ENCODE measurements at places on chromosomes 6 and 20. TPM values are rescaled to one million over a fixed set of nuclear protein-coding genes. Genes with fewer than 3 reads are reported as not detected.

GRCh38 chr6:12090714-12091113 is 78.6 kb downstream of the HIVEP1 start:
- no peak for DNase-seq

Gene MCM8
- total RNA-seq, result 8.6 TPM

- DNase-seq, result no peak
Observed at GRCh38 chr6:165184192-165184979, 125.0 kb downstream of the C6orf118 start.

- DNase-seq, result no peak
Observed at GRCh38 chr6:15129887-15130286, 116.0 kb upstream of the JARID2 start.

Gene POM121L2
- not detected for total RNA-seq

Gene FOXQ1
- not detected for total RNA-seq

DNA sequence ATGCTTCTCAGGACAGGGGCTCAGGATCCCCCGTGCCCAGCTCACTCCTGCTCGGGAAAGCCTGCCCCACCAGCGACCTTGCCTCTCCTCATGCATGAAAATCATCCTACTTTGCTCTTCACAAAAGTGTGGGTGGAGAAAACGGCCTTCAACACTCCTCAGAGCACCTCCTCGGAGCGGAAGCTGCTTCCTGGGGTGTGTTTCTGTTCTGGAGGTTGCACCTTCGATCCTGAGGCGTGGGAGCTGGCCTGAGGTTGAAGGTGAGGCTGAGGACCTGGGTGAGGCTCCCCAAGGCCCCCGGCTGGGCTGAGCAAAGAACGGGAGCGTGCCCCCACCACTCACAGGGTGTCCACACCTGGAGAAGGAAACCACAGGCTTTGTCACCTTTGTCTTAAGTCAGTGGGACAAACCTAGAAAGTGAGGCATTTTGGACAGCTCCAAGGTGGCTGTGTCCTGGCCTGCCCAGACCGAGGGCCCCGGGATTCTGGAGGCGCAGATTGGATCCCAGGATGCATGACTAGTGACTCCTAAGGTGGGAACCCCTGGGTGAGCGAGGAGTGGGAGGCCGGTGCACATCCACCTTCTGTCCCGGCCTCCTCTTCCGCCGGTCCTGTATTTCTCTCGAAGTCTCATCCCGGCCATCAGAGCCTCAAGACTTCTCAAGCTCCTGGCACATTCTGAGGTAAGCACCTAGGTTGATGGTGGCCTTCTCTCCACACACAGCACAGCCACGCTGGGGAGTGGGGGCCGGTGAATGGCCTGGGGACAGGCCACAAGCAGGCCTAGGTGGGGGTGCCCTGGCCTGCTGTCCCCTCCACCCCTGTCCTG is 104.7 kb downstream of the TMEM242 start:
- no peak for DNase-seq

GRCh38 chr6:20415304-20415703 is 13.6 kb downstream of the E2F3 start:
- DNase-seq, result no peak

DNA sequence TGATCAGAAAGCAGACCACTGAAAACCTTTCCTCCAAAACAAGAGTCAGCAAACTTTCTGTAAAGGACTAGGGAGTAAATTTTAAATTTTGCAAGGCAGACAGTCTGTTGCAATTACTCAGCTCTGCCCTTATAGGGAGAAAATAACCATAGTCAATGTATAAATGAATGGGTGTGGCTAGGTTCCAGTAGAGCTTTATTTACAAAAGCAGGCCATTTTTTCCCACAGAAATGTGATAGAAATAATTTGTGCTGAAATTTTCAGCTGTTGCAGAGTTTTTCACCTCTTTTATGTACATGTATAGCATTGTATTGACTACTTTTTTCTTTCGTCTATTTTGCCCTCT is 7.7 kb downstream of the AMD1 start:
- DNase-seq, result no peak

DNA sequence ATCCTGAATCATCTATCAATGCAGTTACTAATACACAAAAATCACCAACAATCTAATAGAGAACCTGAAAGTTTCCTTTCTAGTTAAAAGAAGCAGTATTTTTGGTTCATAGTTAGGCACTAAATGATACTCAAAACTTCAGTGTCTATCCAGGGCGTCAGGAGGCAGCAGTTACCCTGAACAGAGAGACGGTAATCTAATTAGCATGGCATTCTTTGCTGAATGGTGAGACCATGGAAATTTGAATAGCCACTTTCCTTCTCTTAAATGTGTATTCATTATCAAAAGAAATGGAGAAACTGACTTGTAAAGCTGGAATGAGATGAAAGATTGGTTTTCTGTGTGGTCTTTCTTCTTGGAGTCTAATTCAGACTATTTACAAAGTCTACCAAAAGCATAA is 146.6 kb upstream of the BMP5 start:
- no peak for DNase-seq

- DNase-seq, result no peak
Observed at GRCh38 chr20:53149148-53149889, 177.2 kb downstream of the TSHZ2 start.

Gene PGC
- total RNA-seq, result not detected

DNA sequence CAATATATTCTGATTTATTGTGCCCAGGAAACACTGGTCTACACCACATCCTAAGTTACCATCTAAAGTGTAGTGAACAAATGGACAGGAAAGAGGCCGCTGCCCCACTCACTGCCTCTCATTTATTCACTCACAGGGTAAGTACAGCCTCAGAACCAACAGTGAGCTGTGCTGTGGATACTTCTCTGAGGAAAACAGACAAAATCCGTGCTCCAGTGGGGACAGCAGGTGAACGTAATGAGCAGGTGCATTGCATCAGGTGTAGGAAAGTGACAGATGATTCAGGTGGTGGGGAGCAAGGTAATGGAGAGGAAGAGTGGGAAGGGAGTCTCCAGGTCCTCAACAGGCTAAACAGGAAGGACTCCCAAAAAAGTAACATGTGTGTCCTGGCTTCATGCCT is 8.4 kb upstream of the ULBP2 start:
- DNase-seq, result no peak

Gene ZC2HC1B
- not detected for total RNA-seq

Gene TFAP2A
- not detected for total RNA-seq

GRCh38 chr20:39338469-39339376 is 376.6 kb downstream of the DHX35 start:
- DNase-seq, result no peak

DNA sequence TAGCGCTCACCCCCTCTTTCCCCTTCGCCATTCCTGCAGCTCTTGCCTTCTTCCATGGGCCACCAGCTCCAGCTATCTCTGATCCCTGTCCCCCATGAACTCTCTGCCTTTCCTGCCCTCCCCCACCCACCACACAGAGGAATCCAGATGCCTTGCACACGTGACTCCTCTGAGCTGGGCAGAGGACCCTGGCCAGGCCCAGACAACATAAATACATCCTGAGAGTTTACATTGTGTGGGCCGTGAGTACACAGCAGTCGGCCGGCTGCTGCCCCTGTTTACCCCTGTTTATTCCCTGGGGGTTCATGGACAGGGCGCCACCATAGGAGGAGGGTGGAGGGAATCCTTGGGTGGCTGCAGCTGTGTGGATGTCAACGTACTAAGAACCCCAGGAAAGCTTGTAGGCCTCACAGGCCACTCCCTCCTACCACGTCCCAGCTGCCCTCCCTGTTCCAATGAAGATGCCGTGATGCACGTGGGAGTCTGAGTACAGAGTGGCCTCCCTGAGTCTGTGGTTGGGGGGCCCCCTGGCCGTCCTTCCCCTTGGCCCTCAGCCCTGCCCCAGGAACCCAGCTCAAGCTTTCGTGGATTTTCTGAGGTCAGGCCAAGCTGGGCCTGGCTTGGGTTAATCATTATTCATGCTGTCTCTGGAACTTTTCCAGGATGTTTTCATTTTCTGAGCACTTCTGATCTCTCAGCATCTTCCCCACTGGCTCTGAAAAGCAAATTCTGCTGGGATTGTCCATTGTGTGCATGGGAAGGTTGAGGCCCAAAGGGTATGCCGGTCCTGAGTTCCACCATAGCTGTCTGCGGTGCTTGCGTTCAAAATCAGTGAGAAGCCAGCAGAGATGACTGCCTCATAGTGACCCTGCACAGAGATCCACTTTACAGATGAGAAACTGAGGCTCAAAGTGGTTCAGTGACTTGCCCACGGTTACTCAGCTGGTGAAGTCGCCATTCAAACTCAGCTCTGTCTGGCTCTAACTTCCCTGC is 136.3 kb downstream of the MRPL14 start:
- DNase-seq, result peak; percentile 29

- no peak for DNase-seq
Observed at GRCh38 chr20:4006640-4007039, 8.7 kb downstream of the RNF24 start.

GRCh38 chr20:4830696-4831095 is 109.0 kb downstream of the PRND start:
- no peak for DNase-seq

DNA sequence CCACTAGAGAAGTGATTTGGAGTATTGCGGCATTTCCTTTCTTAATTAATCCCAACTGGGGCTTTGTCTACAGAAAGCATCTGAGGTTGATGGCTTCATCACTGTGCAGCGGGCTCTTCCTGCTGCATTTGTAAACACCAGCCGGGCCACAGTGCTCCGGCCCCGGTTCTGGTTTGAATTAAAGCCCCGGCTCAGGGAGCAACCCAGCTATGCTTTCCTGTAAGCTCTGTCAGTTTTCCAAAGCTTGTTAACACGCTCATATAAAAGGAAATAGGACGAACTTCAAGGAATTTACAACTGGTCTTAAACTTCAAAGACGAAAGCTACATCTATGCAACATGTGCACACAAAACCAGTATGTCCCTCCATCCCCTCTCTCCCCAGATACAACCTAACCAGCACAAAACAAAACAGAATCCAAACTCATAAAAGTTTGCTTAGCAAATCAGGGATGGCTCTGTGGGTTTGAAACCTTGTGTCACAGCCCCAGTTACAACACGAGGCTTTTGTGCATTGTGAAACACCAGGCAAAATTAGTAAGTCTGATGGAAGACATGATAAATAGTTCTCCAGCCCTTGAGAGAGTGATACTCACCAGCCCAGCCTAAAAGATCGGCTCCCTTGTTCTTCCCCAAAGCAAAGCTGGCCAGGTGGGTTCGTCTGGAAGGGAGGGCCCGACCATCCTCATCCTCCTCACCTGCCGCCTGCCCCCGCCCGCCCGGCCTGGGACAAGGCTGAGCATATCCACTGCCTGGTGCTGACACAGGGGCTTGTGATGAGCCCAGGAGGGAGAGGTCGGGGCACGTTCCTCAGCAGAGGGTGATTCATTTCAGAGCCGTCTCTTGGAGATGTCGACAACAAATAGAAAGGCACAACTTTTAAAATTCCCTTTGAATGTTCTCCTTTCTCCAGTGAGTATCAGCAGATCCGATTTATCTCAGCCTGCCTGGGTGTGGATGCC is 197.9 kb downstream of the TFAP2C start:
- no peak for DNase-seq

- DNase-seq, result peak; percentile 87
Observed at GRCh38 chr6:42453031-42453653, 1.4 kb upstream of the TRERF1 start.

Gene EEF1E1
- not detected for total RNA-seq

Gene KCNS1
- not detected for total RNA-seq

- no peak for DNase-seq
Observed at GRCh38 chr20:56215115-56215514, 33.4 kb upstream of the MC3R start.

Gene RBPJL
- not detected for total RNA-seq

GRCh38 chr6:134574491-134574890 is 256.6 kb upstream of the SGK1 start:
- no peak for DNase-seq

DNA sequence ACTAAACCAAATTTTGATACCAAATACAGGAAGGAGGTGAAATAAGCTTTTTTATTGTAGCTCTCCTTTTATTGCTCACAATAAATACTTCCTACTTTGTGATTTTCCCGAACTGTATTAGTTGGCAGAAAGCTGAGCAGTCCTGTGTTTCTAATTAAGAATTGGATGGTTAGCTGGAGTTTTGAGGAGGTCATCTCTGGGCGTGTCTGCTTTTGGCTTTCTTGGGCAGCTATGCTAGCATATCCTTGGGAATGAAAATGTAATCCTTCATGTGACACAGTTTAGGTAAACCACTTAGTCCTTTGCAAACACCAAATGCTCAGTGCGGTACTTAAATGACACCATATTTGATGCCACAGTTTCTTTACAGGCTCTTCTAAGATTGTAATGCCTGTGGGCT is 67.5 kb downstream of the MTHFD1L start:
- no peak for DNase-seq

Gene SEMG1
- not detected for total RNA-seq

GRCh38 chr6:19380293-19380692 is 456.9 kb upstream of the ID4 start:
- DNase-seq, result no peak

Gene CTAGE9
- total RNA-seq, result not detected

DNA sequence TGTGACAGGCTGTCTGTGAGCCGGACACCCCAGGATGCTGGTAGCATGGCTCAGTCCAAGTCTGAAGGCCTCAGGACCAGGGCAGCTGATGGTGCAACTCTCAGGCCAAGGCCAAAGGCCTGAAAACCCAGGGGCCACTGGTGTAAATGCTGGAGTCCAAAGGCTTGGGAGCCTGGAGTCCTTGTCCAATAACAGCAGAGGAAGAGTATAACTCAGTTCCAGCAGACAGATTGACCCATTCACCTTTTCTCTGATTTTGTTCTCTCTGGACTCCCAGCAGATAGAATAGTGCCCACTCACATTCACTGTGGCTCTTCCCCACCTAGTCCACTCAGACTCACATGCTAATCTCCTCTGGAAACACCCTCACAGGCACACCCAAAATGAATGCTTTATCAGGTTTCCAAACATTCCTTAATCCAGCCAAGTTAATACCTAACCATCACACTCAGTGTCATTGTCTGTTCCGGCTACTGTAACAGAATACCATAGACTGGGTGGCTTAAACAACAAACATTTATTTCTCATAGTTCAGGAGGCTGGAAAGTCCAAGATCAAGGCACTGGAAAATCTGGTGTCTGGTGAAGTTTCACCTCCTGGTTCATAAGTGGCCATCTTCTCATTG is 5.0 kb upstream of the TRAF3IP2 start:
- peak; percentile 24 for DNase-seq

DNA sequence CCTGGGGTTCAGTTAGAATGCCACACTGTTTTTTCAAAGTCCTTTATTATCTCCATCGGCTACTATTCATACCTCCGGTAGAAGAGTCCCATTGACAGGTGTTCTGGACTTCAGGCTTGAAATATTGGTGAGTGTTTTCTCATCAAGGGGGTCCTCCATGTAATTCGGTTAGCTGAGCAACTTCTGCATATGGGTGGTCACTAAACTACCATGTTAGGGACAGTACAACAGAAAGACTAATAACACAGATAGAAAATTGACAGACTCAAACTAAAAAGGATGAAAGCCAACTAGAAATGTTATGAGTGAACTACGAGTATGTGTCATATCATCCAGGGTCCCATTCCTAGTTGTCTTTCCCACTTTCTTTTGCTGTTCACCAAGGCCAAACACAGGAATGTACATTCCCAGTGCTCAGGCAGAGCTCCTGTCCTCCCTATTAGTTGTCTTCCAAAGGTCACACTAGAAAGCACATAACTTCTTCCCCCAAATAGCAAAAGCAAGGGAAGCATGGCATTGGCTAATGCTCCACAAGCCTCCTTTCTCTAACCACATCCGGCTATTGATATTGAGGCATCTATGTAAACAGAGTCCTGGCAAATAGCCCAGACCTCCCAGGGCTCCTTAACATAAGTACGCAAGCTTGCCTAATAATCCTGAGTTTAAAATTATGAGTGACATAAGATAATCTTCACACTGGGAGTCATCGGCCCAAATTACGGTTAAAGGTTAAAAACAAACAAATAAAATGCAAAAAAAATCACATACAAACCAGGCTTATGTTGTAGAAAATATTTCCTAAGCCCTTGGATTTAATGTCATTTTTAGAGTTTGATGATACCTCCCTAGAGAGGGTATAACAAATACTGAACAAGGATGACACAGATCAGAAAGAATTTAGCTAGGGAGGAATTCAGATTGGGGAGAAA is 13.2 kb downstream of the CCN2 start:
- DNase-seq, result no peak
